ENCODE measurements at places on chromosomes 16 and 17.
A peak's percentile ranks its signal among the peaks of the same experiment; 100 is the strongest.

GRCh38 chr16:30992931-30993816, 8.2 kb downstream of the HSD3B7 start:
- no peak for DNase-seq

GRCh38 chr16:74605332-74605731, 1.6 kb downstream of the GLG1 start:
- no peak for DNase-seq

GRCh38 chr16:67547423-67548264, 14.7 kb upstream of the CTCF start:
- peak; percentile 65 for DNase-seq

GRCh38 chr17:42111871-42112551, 503 bp downstream of the DHX58 start:
- no peak for DNase-seq

- DNase-seq = peak; percentile 45
Observed at GRCh38 chr17:29722411-29723198, 99.9 kb upstream of the CORO6 start.
